ENCODE measurements at places on chromosomes 1 and 21.
A peak's percentile ranks its signal among the peaks of the same experiment; 100 is the strongest.

GRCh38 chr1:24414775-24415333 lies 748 bp upstream of the NIPAL3 start:
- DNase-seq, result no peak

- no peak for DNase-seq
Observed at GRCh38 chr1:226542623-226543103, 5.9 kb upstream of the STUM start.

DNA sequence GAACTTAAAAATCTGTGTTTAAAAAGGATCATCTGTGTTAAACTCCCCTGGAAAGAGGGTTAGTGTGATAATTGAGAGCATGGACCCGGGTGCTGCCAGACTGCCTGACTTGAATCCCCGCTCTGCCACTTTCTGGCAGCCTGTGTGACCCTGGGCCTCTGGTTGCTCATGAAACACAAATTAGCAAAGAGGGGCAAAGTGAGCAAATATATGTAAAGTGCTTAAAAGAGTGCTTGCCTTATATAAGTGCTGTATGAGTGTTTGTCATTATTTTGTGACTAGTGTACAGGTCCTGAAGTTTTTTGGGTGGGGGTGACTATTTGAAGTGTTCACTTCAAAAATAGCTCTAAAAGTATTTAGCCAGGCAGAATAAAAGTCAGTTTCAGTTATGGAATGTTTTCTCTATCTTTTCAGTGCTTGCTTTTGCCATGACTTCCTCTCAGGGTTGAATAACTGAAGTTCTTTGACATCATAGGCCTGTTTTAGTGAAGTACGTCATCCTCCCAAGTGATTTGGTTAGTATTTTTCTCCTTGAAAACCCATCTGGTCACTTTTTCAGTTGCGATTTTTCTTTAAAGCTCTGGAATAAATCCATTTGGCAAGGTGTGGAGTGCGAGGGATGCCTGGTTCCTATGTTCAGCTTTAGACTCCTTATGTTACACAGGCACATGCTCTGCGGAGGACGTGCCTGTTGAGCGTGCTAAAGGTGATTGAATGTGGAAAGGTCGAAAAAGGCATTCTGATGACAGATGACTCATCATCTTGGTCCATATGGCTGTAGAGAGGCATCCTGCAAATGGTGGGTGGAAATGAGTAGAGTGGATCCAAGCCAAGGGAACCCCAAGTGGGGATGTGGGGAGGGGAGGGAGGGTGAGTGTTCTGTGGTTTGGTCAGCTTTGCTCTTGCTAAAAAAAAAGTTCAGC lies 47.8 kb downstream of the AK4 start:
- no peak for DNase-seq

DNA sequence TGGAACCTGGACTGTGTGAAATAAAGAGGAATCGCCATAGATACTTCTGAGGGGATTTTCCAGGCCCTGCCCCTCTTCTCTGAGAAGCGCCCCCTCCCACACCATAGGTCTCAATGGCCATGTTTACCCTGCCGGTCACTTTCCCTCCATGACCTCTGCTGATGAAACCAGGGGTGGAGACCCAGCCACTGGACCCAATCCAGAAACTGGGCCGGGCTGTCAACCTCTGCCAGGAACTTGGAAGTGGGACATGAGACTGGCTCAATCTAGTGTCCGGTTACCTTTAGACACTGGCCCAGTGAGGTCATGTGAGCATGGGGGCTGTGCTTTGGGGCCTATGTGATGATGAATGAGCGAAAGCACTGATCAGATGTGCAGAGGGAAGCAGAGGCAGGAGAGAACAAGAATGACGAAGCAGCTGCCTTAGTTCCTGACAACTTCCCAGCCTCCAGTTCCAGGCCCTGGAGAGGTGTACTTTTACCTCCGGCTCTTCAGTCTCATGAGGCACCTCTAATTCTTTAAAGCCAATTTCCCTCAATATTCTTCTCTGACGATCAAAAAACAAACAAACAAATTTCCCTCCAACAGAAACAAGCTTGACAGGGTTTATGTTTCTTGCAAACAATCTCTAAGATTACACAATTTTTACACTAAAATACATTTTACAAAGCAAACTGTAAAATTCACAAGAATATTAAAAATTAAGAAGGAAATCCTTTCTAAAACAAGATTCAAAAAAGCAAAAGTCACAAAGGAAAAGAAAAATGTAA lies 4.9 kb downstream of the ASAP3 start:
- peak; percentile 83 for DNase-seq

DNA sequence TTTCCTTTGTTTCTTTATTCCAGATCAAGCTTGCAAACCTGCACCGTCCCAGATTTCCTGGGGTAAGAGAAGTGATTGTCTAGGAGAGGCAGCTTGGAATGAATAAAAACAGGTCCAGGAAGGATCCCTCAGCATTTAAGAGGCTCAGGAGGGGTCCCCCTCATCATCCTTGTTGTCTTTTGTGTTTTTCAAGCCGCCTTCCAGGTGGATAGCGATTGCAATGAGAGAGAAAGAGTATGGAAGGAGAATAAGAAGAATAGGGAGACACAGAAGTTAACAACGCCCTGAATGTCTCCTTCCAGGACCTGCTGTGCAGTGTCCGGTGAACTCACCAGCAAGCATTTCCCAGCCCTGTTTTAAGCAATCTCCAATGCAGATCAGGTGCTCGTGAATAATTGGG lies 8.5 kb downstream of the ERG start:
- no peak for DNase-seq

GRCh38 chr21:44649521-44650100 lies 3.4 kb downstream of the KRTAP10-11 start:
- no peak for DNase-seq

- no peak for DNase-seq
Observed at GRCh38 chr1:177429234-177429633, 258.5 kb downstream of the BRINP2 start.

- no peak for DNase-seq
Observed at GRCh38 chr1:112464501-112464900, 44.3 kb upstream of the WNT2B start.

DNA sequence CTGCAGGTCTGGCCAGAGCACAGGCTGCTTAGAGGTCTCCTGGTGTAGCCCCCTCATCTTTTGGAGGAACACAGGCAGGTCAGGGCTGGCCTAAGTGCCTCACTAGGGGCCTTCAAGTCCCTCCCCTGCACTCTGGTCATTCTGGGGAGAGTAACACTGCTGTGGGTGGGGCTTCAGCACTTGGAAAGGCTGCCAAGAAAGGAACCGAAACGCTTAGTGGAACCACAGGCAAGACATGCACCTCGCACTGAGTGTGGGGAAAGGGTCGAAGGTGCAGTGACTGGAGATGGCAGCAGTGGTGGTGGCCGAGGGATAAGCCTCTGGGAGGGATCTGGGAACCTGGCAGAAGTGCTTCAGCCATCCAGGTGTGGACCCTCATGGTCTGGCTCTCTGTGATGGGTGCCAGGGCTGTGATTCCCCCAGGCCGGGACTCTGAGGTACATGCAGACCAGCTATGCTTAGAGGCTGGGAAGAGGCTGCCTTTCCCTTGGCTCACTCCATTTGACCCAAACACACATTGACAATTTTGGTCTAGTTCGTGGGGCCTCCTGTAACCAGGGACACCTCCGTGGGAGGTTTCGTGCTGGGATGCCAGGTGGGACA lies 182.9 kb upstream of the CSF3R start:
- no peak for DNase-seq

DNA sequence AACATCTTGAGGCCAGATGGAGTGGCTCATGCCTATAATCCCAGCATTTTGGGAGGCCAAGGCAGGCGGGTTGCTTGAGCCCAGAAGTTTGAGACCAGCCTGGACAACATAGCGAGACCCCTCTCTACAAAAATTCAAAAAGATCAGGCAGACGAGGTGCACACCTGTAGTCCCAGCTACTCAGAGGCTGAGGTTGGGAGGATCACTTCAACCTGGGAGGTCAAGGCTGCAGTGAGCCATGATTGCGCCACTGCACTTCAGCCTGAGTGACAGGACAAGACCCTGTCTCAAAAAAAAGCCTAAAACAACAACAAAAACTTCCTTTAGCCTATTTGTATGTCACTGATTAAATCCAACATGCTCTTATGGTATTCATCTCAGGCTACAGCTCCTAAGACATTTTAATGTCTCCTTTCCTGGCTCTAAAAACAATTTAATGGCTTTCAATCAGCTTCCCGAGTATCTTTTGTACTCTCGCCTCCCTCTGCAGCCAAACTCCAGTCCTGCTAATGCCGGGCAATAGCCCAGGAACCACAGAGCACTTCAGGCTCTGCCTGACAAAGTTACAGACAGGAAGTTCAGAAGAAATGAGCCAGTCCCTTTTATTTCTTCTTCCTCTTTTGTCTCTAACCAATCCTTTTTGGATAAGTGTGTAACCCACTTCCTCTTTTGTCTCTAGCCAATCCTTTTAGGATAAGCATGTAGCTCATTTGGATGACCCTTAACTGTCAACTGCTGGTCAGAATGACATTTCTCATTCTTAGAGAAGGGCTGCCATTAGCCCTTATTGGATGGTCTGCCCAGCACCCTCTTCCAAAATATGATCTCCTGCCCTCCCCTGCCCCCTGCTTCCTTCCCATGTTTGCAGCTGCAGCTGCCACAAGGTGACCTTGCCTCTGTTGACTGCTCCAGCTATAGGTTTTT lies 6.6 kb upstream of the DOP1B start:
- no peak for DNase-seq

- no peak for DNase-seq
Observed at GRCh38 chr1:208279826-208280588, 35.8 kb upstream of the PLXNA2 start.

DNA sequence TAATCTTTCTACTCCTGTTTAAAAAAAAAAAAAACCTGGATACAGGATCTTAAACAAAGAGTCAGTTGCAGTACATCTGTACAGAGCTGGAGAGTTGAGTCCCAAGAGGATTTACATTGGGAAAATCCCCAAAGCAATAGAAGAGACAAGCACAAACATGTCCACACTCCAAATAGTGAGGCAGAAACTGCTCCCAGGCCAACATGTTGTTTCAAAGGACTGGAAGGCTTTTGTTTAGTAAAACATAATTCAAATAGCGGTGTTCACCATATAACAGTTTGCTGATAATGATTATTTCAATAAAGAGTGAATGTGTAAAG lies 425.4 kb downstream of the ADGRL2 start:
- DNase-seq, result no peak

- DNase-seq, result no peak
Observed at GRCh38 chr1:101283443-101283842, 46.6 kb downstream of the S1PR1 start.

DNA sequence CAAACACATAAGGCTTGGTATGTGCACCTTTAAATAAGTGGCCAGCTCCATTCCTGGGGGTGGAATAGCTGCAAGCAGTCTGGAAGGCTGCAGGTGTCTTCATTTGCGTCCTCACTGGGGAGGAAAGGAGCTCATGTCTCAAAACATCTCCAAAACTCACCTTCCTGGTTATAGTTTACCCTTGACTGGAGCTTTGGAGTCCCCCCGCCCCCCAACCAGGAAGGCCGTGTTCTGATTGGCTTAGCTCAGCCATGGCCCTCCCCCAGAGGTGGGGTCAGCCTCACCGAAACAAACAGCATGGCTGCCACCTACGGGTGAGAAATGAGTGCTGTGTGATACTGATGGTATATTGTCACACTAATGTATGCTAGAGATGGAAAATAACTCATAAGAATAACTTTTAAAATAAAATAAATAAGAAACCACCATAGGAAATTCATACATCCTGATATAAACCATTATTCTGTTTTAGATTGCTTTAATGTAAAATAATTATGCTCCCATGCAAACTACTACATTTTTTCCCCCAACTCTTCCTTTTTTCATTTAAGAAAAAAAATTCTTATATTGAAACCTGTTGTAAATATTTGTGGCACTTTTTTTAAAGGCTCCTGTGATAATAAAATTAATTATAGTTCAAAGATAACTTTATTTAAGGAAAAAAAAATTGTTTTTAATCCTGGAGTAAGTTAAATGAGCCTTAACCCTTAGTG lies 90.8 kb downstream of the ZP4 start:
- DNase-seq, result peak; percentile 64

DNA sequence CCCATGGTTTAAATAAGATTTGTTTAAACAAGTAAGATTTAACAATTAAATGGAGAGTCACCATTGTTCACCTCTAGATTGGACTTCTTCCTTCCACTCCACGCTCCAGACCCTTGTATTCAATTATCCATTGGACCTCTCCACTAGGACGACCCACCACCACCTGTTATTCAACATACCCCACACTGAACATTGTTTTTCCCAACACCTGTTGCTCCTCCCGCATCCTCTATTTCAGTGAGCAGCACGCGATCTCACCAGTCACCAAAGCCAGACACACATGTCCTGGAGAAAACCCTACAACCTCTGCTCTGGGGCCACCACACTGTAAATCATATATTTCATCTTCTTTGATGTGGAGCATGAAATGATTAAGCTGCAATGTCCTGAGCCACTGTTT lies 28.6 kb downstream of the ATP8B2 start:
- no peak for DNase-seq

- DNase-seq, result no peak
Observed at GRCh38 chr1:73998348-73998959, 199.5 kb downstream of the LRRIQ3 start.

DNA sequence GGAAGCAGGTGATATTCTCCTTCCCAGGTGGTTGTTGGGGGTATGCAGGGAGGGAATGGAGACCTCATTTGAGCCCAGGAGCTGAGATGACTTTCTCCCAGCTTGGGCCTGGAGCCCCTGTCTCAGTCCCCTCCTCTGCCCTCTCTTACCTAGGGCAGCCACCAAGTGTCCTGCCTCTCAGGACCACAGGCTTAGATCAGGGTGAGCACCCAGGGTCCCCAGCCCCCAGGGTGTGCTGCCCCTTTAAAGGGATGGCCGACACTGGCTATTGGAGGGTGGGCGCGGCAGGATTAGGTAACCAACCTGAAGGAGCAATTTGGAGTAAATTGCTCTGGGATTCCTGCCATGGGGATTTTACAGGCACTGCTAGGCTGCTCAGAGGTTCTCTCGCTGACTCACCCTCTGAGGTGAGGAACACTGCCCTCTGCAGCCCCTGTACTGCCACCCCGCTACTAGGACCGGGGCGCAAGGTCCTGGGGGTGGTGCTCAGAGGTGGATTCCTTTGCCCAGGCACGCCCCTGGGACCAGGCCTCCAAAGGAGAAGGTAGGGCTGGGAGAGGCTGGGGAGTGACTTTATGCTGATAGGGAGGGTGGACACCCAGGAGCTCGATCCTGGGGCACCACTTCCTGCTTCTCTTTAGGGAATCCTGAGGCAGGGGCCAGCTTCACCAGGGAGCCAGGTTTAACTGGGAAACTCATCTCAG lies 1.5 kb downstream of the RPS6KA1 start:
- no peak for DNase-seq
